ENCODE measurements at places on chromosomes 2 and 18.
A peak's percentile ranks its signal among the peaks of the same experiment; 100 is the strongest.

DNA sequence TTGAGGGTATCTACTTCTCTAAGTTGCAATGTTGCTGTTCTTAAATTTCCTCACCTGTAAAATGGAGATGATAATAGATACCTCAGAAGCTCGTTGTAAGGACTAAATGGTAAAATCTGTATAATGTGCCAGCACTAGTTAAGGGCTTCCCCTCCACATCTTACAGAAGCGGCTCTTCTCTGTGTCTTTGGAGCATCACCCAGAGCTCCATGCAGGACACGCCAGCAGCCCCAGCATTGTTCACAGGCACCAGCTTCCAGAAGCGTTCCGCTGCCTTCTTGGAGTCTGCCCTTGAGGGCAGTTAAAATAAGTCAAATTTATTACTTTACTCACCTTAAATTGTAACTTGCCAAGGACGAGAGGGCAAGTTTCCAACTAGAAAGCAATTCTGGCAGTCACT lies 5.8 kb downstream of the DCDC2C start:
- no peak for DNase-seq

GRCh38 chr2:449246-450067 lies 161.6 kb upstream of the ALKAL2 start:
- no peak for DNase-seq

GRCh38 chr2:166106431-166107015 lies 21.3 kb downstream of the SCN1A start:
- DNase-seq: no peak

DNA sequence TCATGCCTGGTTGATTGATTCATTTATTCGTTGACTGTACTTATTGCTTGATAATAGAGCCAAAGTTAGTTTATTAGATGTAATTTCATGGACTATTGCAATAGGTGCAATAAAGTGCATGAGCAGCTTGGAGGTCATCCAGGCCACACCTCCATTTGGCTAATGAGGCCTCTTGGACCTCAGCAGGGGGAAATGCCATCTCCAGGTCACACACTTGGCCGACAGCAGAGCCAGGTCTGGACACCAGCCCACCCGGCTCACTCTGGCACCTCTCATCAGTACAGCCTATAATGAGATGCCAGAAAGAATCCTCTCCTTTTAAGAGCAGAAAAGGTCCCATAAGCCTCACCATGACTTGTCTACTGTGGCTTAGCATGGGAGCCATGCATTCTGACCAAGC lies 71.2 kb upstream of the AFF3 start:
- no peak for DNase-seq

GRCh38 chr2:163319006-163319405 lies 416.8 kb downstream of the FIGN start:
- no peak for DNase-seq

DNA sequence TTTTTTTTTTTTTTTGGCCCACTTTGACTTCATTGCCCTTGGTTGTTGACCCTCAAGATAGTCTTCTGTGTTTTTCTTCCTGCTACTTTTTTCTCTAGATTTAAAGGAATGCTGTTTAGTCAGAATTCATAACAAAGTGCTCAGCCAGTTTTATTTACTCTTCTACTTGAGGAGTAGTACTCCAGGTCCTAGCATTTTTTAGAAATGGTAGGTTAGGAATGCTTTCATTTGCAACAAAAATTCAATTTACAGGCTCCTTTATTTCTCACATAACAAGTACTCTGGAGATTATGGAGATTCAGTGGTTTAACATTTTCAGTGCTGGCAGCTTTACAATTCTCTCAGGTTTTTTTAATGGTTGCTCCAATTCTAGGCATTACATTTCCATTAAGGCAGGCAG lies 58.2 kb downstream of the KIAA1328 start:
- no peak for DNase-seq

- DNase-seq: no peak
Observed at GRCh38 chr18:50775207-50775606, 44.6 kb downstream of the MRO start.

DNA sequence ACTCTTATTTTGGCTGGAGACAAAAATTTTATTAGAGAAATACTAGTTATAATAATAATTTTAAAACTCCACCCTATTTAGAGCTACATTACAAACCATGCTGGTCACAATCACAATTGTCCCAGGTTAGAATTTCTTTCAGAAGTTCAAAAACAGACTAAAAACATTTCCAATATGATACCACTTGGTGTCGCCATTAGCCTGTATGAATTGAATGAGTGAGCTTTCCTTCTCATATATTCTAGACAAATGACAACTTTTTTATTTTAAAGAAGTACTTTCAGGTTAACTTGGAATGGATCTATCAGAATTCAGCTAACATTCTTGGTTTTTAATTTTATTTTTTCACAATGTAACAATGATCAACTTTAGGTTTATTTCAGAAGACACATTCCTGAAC lies 48.0 kb downstream of the SERPINB8 start:
- DNase-seq: peak; percentile 23

- DNase-seq: no peak
Observed at GRCh38 chr2:169136885-169137534, 67.6 kb downstream of the DHRS9 start.
